ENCODE measurements at places on chromosomes 16 and 17. TPM values are rescaled to one million over a fixed set of nuclear protein-coding genes. Genes with fewer than 3 reads are reported as not detected.

The TBX21 gene
- total RNA-seq = not detected

The FBXO39 gene
- not detected for total RNA-seq

The GPR179 gene
- not detected for total RNA-seq

The MFAP4 gene
- 638 TPM for total RNA-seq

The CCDC144A gene
- 1.6 TPM for total RNA-seq

The TK2 gene
- 27.2 TPM for total RNA-seq

The NOS2 gene
- 0.68 TPM for total RNA-seq

The PRKCB gene
- not detected for total RNA-seq

The ARHGAP27 gene
- 2.2 TPM for total RNA-seq

The TAC4 gene
- not detected for total RNA-seq

The ACADVL gene
- total RNA-seq = 234 TPM

The TMC8 gene
- total RNA-seq = under 0.01 TPM

The MYO18A gene
- 17.0 TPM for total RNA-seq

The OMG gene
- 7.9 TPM for total RNA-seq

The KRTAP16-1 gene
- total RNA-seq = not detected

The IRX6 gene
- total RNA-seq = not detected

The SLFN14 gene
- total RNA-seq = not detected

The RNF135 gene
- 23.6 TPM for total RNA-seq

The ITGA3 gene
- total RNA-seq = 218 TPM

The WSCD1 gene
- total RNA-seq = under 0.01 TPM

The NGFR gene
- total RNA-seq = 12.3 TPM

The VASN gene
- 214 TPM for total RNA-seq

The CX3CL1 gene
- total RNA-seq = 0.09 TPM

The TEX19 gene
- total RNA-seq = not detected

The ERN2 gene
- not detected for total RNA-seq

The CENPV gene
- 12.8 TPM for total RNA-seq

The TBC1D3H gene
- total RNA-seq = not detected

The FBXO31 gene
- total RNA-seq = 27.5 TPM
